ENCODE measurements at places on chromosomes 6 and 20.
A peak's percentile ranks its signal among the peaks of the same experiment; 100 is the strongest.

DNA sequence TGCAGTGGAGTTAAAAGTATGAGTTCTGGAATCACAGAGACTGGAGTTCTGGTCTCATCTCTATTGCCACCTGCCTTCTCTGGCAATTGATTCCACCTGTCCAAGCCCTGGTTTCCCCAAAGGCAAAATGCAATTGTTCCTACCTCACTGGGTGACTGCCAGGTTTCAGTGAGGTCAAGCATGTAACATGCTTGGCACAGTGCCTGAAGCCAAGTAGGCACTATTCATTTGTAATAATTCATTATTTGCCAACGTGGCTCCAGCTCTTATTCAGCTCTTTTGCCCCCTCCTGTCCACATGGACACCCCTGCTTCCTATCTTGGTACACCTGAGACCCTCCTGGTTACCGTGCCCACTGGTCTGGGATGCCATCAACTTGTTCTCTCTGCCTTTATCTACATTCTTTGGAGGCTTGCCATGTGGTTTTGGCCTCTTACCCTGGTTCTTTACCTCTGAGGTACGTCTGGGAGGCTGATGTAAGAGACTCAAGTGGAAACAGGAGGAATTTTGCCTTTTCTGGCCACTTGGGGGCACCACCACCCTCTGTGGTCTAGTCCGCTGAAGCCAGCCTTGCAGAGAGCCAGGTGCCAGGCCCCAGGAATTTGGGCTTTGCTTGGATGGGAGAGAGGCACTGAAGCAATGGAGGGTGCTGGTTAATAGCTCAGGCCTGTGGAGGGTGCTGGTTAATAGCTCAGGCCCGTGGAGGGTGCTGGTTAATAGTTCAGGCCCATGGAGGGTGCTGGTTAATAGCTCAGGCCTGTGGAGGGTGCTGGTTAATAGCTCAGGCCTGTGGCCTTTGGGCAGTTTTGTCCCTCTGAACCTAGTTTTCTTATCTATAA lies 1.7 kb downstream of the KCNK15 start:
- DNase-seq: peak; percentile 79

DNA sequence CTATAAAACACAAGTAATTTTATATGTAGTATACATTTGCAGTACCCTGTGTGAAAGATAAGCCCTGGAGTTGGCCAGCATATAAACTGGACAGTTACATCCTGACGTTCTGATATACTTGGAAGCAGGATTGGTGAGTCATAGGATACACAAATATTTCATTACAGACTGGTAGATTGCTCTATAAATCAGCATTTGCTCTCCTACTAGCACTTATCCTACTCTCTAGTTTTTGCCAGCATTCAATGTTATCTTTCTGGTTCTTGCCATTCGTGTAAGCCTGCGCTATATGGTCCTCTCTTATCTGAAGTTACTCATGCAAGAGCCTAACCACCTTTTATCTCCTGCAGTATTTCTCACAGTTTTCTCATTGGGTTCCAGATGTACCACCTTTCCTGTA lies 680.2 kb upstream of the MMS22L start:
- no peak for DNase-seq

DNA sequence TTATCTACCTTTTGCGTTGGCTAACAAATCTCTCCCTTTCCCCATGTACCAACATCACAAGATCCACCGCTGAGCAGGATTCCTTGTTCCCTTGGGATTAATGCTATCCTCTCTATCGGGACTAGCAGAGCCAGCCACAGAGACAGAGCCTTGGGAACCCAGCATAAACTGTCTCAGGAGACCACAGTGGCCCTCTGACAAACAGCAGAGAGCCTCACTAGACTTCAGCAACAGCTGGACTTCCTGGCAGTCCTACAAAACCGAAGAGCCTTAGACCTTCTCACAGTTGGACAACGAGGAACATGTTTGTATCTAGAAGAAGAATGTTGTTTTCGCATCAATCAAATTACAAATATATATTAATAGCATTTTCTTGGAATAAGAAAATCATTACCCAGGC lies 39.6 kb upstream of the POU5F1 start:
- no peak for DNase-seq

DNA sequence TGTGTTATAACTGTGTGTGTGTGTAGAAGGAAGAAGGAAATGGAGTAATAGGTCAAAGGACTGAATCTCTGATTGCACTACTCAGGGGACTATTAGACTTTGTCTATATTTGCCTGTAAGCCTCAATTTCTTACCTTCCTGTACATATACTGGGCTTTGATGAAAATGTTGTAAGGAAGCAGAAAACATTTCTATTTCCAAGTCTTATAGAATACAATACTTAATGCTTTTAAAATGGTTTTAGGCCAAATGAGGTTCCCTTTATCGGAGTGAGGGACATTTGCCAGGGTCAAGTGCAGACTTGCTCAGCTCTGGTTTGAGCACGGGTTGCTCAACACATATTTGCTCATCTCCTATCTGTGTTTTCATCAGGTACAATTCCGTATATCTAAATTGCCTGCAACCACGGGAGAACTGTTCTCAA lies 28.3 kb downstream of the MEP1A start:
- no peak for DNase-seq

DNA sequence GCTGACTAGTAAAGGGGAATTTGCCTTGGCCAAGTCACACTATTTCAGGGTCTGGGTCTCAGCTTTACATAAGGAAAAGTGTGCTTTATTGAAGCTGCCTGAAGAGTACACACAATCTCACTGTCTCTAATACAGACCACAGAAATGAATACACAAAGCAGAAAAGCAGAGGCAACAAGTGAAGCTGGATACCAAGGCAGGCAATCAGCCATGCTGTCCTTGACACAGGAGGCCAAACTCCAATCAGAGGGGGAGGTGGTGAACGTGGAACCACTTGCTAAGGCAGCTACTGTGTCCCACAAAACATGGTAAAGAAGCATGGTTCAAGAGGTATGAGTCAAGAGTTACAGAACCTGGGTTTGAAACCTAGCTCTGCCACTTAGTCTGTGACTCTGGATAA lies 21.8 kb upstream of the CCND3 start:
- DNase-seq: no peak

DNA sequence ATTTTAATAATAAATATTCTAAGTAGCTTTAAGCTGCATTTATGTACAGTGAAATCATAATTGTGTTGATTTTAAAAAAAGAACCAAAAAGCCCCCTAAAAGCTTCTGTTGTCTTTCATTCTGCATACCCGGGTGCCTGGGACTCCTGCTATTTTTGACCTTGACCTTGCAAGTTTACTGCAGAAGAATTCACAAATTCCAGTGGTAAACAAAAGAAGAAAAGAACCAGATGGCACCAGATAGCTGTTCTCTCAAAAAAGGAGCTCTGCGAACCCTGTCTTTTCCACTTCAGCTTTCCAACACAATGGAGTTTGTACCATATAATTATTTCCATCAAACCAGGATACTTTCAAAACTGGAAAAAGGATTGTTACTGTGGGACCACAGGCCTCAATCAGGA lies 363.3 kb downstream of the SMOC2 start:
- no peak for DNase-seq

- no peak for DNase-seq
Measured at GRCh38 chr6:25219216-25219916, 59.8 kb upstream of the CARMIL1 start.

GRCh38 chr6:156686301-156686994 lies 90.7 kb upstream of the ARID1B start:
- peak; percentile 52 for DNase-seq

- no peak for DNase-seq
Measured at GRCh38 chr6:41646026-41646795, 7.9 kb downstream of the MDFI start.

DNA sequence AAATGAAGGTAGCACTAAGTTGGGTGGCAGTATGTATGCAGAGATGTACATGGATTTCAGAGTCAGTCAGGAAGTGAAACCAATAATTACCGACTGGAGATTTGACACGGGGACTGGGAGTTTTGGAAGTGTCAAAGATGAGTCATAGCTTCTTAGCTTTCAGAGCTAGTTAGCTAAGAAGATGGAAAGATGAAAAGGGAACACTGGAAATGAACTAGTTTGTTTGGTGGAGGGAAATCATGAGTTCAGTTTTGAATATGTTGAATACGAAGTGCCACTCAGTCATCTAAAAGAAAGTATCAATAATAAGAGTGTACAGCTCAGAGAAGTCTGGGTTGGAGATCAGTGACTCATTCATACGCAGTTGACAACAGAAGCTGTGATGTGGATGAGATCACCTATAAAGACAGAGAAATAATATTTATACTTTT lies 7.5 kb downstream of the ESF1 start:
- DNase-seq: peak; percentile 70

DNA sequence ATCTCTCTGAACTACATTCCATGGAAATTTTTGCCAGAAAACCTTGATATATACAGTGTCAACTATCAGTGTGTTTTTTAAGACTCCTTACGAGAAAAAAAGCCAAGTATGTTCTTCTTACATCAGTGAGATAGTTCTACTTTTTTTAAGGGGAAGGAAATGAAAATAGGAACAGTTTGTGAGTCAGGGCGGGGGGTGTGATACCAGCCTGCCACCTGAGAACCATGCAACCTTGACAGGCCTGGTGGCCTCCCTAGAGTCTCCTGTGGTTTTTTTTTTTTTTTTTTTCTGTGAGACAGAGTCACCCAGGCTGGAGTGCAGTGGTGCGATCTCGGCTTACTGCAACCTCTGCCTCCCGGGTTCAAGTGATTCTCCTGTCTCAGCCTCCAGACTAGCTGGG lies 96.3 kb upstream of the GCM1 start:
- DNase-seq: peak; percentile 65

- peak; percentile 36 for DNase-seq
Measured at GRCh38 chr6:159829526-159829925, 29.4 kb downstream of the PNLDC1 start.

DNA sequence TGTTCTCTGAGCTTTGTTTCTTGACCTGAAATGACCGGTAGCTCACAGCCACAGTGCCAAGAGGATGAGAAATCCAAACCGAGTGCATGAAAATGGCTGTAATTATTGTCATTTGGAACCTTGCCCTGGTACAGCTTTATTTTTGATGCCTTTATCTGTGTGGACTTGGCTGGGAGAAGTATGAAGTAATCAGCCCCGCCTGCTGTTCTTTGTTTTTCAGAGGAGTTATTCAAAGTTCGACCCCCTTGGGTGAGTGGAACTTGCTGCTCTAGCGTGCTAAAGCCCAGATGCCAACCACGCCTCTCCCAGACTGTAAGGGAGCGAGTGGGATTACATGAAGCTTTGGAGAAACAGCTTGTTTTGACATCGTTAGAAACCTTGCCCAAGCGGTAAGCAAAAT lies 48.3 kb downstream of the ECT2L start:
- DNase-seq: no peak

DNA sequence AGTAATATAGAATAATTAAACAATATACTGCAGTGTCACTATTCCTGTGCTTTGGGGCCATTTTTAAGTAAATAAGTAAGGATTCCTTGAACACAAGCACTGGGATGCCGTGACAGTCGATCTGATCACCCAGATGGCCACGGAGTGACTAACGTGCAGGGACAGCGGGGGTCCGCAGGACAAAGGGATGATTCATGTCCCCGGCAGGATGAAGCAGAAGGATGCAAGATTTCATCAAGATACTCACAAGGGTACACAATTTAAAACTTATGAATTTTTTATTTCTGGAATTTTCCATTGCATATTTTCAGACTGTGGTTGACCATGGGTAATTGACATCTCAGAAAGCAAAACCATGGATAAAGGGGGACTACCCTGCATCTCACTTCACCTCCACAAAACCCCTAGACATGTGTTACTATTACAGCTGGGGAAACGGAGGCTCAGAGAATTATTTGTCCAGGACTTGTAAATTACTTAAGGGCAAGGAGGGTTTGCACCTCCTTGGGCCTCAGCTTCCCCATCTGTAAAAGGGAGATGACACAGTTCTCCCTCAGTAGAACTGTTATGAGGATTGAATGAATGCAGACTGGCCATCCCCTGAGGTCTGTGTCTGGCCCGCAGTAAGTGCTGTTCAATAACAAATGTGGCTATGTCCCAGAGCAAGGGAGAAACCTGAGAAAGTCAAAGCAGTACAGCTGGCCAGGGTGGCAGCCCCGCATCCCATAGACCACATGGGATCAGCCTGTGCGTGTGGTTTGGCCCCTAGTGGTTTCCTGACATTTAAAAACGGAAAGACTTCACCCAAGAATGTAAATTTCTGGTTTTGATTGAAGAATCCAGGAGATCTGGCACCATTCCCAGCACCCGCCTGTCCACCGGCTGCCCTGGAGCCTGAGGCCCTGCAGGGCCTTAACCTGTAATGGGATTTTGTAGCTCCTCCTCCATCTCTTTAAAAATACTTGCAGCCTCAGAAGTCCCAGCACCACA lies 235.5 kb downstream of the BMP7 start:
- no peak for DNase-seq

GRCh38 chr6:13674533-13675190 lies 37.0 kb downstream of the RANBP9 start:
- DNase-seq: no peak

- no peak for DNase-seq
Measured at GRCh38 chr6:100456141-100456907, 8.4 kb downstream of the SIM1 start.

DNA sequence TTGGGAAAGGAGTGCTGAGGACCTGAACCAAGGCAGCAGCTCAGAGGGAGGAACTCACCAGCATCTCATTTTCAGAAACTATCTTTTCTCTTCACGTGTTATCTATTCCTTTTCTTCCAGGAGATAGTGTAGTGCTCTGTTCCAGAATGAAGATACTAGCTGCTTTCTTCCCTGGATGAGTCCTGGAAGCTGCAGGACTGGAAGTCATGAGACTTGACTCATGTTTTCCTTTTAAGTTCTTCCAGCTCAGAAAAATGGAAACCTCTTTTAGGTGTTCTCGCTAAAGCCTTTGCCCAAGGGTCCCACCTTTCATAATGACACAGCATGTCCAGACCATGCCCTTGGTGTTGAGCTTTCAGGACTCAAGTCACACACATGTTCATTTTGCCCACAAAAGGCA lies 106.7 kb downstream of the UNC5CL start:
- no peak for DNase-seq

DNA sequence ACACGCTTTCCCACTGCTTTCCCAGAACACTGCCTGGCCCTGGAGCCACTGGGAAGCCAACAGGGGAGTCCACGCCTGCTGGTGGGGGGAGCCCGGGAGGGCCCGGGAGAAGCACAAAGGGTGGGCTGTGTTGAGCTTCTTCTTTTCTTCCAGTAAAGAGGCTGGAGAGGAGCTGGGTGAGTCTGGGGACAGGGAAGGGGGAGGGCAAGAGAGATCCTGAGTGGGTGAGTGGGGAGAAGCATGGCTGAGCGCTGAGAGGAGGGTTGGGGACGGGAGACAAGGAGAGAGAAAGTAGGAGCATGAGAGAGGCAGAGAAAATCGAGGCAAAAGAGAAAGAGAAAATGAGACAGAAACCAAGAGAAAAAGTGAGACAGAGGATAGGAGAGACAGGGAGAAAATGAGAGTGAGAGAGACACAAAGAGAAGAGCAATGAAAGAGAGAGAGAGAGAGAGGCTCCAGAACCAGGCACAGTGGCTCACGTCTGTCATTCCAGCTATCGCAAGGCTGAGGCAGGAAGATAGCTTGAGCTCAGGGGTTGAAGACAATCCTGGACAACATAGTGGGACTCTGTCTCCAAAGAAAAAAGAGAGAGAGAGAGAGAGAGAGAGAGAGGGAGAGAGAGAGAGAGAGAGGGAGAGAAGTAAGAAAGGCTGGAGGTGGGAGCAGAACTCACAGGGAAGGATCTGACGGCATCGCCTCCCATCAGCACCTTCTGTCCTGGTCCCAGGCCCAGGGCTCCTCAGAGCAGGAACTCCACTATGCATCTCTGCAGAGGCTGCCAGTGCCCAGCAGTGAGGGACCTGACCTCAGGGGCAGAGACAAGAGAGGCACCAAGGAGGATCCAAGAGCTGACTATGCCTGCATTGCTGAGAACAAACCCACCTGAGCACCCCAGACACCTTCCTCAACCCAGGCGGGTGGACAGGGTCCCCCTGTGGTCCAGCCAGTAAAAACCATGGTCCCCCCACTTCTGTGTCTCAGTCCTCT lies 2.0 kb downstream of the LST1 start:
- DNase-seq: peak; percentile 37

All from suppressor macrophage treated with lipopolysaccharide for 1 hour (primary cell).